ENCODE measurements at places on chromosomes 4 and X.
A peak's percentile ranks its signal among the peaks of the same experiment; 100 is the strongest.

GRCh38 chr4:122739174-122739573, 6.7 kb downstream of the BBS12 start:
- DNase-seq = peak; percentile 37

DNA sequence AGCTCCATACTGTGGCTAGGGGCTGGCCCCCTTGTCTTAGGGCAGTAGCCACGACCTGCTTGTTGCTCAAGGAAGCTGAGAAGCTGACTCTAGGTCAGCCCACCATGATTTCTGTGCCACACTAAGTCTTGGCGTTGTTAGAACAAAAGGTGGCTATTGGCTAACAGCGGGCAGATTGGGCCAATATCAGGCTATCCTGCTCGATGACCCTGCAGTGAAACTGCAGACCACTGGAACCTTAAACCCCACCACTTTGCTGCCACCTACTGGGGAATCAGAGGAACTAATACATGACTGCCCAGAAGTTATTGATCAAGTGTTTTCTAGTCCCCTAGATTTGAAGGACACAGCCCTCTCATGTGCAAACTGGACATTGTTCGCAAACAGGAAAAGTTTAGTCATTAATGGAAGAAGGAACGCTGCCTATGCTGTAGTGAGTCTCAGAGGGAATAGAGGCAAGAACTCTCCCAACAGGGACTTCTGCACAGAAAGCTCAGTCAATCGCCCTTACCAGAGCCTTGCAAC, 17.0 kb upstream of the PAPSS1 start:
- peak; percentile 54 for DNase-seq

GRCh38 chrX:6004529-6004928, 224.1 kb downstream of the NLGN4X start:
- DNase-seq = no peak

- peak; percentile 35 for DNase-seq
Observed at GRCh38 chrX:21745756-21746155, 12.2 kb downstream of the SMPX start.

- no peak for DNase-seq
Observed at GRCh38 chr4:183264614-183265013, 55.5 kb downstream of the CLDN22 start.

DNA sequence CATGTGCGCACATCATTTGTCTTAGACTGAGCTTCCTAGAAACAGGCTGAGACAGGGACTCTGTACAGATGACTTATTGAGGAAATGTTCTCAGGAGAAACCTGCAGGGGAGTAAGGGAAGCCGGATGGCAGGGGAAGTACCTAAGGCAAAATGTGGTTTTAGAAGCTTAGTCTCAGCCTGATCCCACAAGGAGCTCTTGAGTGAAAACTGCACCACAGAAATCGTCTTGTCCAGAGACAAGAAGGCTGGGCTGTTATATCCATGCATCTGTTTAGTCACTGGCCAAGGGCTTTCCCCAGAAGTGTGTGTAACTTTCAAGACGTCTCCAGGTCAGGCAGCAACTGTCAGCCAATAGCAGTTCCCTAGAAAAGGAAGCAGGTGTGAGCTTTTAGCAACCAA, 86.0 kb downstream of the FUNDC1 start:
- no peak for DNase-seq

- peak; percentile 45 for DNase-seq
Observed at GRCh38 chr4:78552389-78553042, 946 bp downstream of the ANXA3 start.

- no peak for DNase-seq
Observed at GRCh38 chrX:6990552-6991193, 156.8 kb upstream of the STS start.

DNA sequence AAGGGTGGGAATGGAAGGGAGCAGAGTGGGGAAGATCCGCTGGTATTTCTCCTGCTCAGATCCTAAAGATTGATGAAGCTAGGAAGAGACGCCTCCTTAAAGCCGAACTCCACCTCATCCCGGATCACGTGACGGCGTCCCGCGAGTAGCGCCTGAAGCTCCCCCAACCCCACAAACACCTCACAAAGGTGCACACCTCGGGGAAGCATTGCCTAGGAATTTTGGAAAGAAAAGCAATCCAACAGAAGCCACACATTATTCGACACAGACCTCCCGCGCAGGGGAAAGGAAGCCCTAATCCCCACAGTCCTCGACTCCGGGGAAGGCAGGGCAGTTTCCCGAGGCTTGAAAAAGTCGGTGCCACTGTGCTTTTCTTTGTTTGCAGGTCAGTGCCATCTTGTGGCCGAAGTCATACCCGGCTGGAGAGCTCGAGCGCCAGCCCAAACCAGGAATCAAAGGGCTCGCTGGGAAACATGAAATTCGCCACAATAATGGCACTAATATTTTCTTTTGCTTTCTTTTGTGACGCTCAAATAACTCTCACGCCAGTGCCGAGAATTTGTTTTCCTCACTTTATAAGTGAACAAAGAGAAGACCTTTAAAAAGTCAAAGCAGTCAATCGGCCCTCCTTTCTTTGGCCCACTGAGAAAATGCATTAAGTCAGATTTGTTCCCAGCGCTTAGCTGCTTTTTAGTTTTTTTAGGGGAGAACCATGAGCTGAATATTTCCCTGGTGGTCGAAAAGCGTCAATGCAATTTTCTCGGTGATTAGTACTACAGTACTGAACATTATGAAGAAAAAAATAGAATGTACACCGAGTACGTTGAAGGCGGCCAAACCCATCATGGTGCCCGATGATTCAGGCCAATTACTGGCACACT, at the start of gene NPY1R:
Gene NPY1R (minus strand): TSS at position 71 of the 881 bp plus-strand sequence. CDS start 6,042 bp downstream, outside the sequence.
- DNase-seq = peak; percentile 71

GRCh38 chr4:12178614-12179610, 750.2 kb upstream of the HS3ST1 start:
- DNase-seq = no peak
